ENCODE measurements at places on chromosomes 5 and 9. TPM values are rescaled to one million over a fixed set of nuclear protein-coding genes. Genes with fewer than 3 reads are reported as not detected.

DNA sequence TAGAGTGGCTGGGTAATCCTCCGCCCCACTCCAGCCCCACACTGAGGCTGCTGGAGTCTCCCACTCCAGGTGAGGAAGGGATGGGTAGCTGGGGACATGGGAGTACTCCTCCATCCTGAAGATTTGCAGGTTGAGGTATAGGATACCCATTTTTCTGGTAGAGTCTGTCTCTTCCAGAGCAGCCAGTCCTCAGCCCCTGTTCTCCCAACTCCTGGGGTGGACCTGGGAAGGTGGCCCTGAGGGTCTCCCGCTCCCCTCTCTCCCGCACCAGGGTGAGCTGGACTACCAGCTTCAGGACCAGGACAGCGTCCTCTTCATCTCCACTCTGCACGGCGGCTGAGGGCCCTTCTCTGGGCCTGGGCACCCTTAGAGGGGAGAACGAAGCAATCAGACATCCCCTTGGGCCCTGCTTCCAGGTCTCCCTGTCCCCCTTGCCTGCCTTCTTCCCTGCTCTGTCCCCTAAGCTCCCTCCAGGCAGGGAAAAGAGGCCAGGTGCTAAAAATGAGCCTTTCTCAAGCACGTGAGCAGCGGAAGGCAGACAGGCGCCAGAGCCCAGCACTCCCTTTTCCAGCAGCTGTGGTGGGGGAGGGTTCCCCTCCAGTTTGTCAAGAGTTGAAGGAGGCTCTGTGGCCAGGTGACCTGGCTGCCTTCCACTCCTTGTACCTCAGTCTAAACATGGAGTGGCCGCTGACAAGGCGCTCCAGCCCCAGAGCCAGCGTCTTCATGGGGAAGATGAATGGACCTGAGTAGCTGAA, 18.4 kb downstream of the URM1 start:
- no peak for DNase-seq

Gene PCDHB14
- polyA plus RNA-seq: 9.1 TPM

Gene FCN1
- polyA plus RNA-seq: 5.5 TPM

Gene SMIM33
- not detected for polyA plus RNA-seq

- no peak for DNase-seq
Measured at GRCh38 chr5:163619951-163620350, 114.5 kb downstream of the MAT2B start.

Gene OBP2B
- polyA plus RNA-seq: not detected

- DNase-seq: no peak
Measured at GRCh38 chr9:91178281-91179236, 183.2 kb downstream of the AUH start.

- DNase-seq: no peak
Measured at GRCh38 chr5:153542536-153542935, 52.1 kb downstream of the GRIA1 start.

Gene PCDHB1
- polyA plus RNA-seq: 0.10 TPM

DNA sequence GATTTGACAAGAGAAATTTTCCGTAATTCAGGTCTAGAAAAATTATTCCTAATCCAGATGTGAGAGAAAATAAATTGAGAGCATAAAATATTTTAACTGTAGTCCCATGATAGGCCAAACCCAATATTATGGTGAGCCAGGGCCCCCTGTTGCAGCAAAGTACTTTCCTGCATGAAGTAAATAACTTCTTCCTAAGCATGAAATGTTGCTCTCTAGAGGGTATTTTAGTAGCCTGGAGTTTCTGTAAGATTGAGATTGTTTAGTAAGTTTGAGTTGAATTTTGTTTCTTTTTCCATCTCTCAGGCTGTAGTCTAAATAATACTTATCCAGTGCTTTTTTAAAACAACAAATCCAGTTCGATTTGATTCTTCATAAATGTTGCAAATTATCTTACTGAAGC, 317.5 kb upstream of the MPDZ start:
- DNase-seq: no peak

- no peak for DNase-seq
Measured at GRCh38 chr9:121268598-121268850, 562 bp downstream of the GSN start.

Gene AFF4
- polyA plus RNA-seq: 69.9 TPM

Gene GGTA1
- 9.2 TPM for polyA plus RNA-seq

GRCh38 chr9:128786681-128787601, at the start of gene TBC1D13:
Gene TBC1D13 (plus strand): TSS chr9:128787253. CDS start chr9:128787354, 101 bp downstream.
- DNase-seq: peak; percentile 58

- no peak for DNase-seq
Measured at GRCh38 chr9:108552459-108553040, 303.2 kb downstream of the ACTL7B start.

- no peak for DNase-seq
Measured at GRCh38 chr9:38390442-38390841, 2.1 kb upstream of the ALDH1B1 start.

GRCh38 chr5:172496671-172497371, 42.5 kb upstream of the SH3PXD2B start:
- peak; percentile 58 for DNase-seq

DNA sequence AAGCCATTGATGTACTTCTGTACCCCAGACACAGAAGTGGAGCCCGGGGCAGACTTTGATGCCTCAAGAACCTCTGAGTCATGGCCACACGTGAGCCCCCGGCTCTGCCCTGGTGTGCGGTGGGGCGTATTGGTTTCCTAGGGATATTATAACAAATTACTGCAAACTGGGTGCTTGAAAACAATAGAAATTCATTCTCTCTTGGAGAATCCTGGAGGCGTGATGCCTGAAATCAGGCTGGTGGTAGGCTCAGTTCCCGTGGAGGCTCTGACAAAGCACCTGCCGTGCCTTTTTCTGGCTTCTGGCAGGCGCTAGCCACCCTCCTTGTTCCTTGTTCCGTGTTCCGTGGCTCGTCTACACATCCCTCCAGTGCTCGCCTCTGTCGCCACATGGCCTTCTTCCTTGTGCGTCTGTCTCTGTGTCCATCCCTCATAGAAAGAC, 24.2 kb downstream of the NEK6 start:
- DNase-seq: no peak

DNA sequence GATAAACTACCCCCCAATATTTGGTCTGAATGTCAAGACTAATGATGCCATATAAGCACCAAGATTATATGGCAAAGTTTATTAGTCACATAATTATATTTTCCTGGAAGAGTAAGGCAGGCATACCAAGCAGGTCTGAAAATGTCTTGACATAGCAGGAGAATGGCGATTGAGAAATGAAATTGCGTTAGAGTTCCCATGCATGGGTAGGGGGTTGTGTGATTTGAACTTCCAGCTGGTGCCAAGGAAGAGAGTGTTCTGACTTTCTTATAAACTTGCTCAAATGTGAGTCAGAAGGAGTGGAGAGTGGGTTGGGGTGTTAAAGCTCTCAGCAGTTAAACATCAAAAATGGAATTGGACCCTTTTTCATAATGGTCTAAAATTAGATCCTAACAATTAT, 1200.6 kb upstream of the ACO1 start:
- no peak for DNase-seq

GRCh38 chr9:129145316-129145715, 32.7 kb downstream of the IER5L start:
- DNase-seq: no peak

GRCh38 chr9:36132086-36132485, 4.4 kb upstream of the GLIPR2 start:
- no peak for DNase-seq

DNA sequence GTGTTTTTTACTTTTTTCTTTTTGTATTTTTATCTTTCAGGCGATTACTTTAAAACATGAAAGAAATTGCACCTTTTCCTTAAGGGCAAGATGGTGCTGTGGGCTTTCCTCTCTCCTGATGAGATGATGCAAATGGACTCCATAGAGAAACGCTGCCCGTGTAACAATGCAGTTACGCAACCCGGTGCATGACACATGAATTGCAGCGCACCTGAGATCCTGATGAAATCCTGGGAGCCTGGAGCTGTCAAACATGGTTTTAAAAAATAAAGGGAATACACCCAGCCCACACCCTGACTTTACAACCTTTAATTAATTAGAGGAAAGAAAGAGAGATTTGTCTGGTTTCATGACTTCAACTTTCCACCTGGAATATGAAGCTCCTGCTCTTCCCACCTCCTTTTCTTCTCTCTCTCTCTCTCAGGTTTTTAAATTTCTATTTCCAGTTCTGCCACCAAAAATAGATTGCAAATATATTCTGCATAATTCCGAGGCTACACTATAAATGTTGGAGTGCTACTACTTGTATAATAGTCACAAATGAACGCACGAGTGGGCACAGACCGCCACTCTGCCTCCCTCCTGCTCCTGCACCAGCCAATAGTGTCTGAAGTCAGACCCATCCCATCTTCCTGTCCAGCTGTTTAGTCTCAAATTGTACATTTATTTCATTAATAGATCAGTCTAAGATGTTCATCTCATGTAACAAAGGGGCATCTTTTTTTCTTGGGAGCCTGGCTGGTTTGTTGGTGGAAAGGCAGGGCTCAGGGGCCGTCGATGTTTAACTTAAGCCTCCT, 179.1 kb downstream of the AUH start:
- DNase-seq: no peak

DNA sequence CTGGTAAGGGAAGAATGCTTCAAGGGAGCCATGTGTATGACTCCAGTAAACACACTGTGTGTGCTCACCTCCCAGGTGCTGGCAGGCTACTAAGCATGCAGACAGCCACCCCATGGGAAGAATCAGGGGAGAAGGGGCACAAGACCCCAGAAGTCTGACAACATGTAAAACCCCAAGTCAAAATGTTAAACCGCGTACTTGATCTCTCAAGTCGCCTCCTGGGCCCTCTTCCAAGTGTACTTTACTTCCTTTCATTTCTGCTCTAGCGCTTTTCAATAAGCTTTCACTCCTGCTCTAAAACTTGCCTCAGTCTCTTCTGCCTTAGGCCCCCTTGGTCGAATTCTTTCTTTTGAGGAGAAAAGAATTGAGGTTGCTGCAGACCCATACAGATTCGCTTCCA, 31.3 kb downstream of the DAPK1 start:
- no peak for DNase-seq

Gene NFIB
- 118 TPM for polyA plus RNA-seq

DNA sequence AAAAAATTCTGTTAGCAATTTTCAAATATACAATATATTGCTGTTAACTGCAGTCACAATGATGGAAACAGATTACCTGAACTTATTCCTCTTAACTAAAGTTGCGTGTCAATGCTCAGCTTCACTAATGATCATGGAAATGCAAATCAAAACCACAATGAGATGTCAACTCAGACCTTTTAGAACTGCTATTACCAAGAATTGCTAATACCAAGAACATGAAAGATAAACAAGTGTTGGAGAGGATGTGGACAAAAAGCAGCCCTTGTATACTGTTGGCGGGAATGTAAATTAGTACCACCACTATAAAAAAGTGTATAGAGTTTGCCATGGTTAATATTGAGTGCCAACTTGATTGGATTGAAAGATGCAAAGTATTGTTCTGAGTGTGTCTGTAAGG, 1409.7 kb upstream of the CDH18 start:
- no peak for DNase-seq

DNA sequence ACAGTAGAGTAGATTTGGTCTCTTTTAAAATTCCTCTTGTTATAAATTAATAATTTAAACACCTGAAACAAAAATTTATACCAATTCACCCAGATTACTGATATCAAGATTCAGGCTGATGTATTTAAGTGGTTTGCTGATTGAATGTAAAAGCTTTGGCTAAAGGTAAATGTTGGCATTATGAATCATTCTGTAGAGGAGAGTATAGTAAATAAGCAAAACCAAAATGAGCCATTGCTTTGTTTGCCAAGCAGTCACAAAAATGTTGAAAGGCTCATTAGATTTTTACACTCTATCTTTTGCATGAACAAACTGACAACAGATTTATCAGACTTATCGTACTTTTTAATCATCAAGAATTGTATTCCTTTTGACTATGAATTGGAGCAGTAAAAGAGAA, 332.6 kb downstream of the FAM170A start:
- DNase-seq: no peak

DNA sequence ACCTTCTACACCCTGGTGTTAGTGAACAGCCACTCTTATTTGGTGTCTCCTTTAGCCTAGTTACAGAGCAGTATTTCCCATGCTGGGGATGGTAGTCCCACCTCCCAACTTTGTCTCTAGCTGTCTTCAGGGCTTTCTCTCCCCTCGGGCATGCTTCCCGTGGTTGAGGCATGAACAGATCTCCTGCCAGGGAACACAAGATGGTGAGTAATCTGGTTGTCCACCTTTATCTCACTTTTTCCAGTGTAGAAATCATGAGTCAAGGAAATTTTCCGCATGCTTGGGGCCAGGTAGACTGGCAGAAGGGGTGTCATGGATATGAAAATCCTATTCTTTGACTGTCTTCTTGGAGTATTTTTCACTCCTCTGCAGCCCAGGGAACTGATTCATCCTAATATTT, 532.9 kb downstream of the ANXA1 start:
- DNase-seq: no peak

DNA sequence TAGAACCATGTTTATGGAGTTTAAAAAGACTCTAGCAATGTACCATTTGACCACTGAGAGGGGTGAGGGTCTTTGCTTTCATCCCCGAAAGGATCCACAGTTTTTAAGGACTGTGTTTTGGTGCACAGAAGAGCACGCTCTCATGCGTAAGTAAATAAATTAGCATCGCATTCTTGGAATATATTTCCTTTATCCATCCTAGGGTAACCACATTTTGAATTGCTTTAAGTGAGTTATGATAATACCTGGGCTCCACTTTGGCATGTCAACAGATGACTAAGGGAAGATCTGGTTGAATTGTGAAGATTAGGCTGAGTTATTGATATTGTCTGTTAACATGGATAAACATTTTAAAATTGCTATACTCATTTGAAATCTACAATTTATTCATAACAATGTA, 89.4 kb upstream of the EDIL3 start:
- no peak for DNase-seq

Gene GFI1B
- polyA plus RNA-seq: 1.0 TPM

DNA sequence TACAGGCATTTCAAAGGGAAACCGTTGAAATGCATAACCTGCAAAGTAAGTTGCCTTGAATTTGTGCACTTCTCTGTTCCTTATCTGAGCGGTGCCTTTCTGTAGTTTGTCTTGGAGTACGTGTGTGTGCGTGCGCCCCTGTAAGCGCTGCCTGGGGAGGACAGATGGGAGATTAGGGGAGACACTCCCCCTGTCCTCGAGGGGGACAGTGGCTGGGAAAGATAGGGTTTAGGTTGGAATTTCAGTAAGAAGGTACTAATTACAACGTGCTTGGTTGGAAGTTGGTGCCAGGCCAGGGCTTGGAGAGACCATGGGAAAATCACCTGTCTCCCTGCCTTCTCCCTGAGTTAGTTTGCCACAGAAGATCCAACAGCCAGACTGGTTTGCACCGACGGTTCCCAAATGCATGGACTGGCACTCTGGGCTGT, 73.2 kb downstream of the PIK3R1 start:
- DNase-seq: no peak

- no peak for DNase-seq
Measured at GRCh38 chr9:70222354-70222753, 36.4 kb upstream of the SMC5 start.
